ENCODE measurements at places on chromosomes 4 and X.

GRCh38 chrX:10173331-10173900, 16.6 kb downstream of the CLCN4 start:
- DNase-seq = no peak

- DNase-seq = no peak
Measured at GRCh38 chr4:33072298-33073089, 2352.3 kb downstream of the PCDH7 start.

GRCh38 chr4:184306949-184307348, 89.3 kb upstream of the ENPP6 start:
- DNase-seq = no peak

DNA sequence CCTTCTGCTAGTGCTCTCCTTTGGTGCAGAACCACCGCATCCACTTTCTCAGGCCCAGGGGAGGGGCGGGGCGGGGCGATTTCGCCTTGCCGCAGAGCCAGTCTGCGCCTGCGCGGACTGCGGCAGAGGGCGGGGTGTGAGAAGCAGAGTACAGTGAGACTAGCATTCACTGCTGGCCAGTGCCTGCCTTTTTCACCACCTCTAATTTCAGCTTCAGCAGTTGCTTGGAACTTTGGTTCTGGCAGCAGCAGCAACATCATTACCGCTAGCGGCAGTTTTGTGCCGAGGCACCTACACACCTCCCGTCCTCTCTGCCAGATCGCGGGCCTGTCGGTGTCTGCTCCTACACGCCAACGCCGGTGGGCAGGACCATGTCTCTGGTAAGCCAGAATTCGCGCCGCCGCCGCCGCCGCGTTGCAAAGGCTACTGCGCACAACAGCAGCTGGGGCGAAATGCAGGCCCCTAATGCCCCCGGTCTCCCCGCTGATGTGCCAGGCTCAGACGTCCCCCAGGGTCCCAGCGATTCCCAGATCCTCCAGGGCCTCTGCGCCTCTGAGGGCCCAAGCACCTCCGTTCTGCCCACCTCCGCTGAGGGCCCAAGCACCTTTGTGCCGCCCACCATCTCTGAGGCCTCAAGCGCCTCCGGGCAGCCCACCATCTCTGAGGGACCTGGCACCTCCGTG, at the start of gene MAGEE1:
MAGEE1 (plus strand) TSS at position 151 of the 683 bp plus-strand sequence; CDS start at position 372, 221 bp downstream.
- DNase-seq = peak; percentile 25

DNA sequence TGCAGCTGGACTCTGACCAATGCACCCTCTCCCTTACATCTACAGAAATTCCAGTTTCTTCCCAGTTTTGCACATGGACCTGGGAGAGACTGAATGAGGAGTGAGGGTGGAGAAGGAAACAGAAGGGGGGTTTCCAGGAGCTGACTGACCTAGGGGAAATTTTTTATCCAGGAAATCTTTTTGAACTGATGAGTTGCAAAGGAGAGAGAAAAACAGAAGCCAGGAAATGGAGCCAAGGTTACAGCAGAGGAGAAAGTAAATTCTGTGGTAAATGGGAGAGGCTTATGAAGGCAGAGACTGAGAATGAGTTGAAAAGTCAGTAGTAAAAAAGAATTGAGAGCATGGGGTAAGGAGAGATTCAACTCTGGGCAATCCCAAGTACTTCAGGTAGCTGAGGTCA, 192.8 kb downstream of the SMIM20 start:
- no peak for DNase-seq

GRCh38 chr4:99091216-99091575, 2.6 kb upstream of the ADH5 start:
- no peak for DNase-seq

GRCh38 chrX:11733614-11734013, 24.4 kb upstream of the MSL3 start:
- no peak for DNase-seq

- DNase-seq = no peak
Measured at GRCh38 chr4:140626661-140627376, 58.1 kb upstream of the UCP1 start.

DNA sequence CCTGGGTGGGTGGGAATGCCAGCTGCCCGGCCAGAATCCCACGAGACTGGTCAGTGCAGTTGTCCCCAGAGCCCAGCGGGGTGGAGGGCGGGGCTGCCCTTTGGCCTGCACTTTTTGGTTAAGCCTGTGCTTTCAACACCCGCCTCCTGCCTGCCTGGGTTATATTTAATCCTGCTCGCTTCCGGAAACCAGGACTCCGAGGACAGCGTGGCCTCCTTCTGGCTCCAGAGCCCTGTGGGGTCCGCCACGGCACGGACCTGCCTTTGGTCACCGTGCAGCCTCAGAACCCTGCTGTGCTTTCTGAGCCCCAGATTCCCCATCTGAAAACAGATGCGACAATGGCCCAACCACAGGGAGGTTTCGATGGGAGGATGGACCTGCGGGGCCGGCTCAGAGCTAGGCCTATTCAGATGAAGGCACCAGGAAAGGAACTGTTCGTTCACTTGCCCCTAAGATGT, 29.4 kb upstream of the KIAA0232 start:
- DNase-seq = no peak

DNA sequence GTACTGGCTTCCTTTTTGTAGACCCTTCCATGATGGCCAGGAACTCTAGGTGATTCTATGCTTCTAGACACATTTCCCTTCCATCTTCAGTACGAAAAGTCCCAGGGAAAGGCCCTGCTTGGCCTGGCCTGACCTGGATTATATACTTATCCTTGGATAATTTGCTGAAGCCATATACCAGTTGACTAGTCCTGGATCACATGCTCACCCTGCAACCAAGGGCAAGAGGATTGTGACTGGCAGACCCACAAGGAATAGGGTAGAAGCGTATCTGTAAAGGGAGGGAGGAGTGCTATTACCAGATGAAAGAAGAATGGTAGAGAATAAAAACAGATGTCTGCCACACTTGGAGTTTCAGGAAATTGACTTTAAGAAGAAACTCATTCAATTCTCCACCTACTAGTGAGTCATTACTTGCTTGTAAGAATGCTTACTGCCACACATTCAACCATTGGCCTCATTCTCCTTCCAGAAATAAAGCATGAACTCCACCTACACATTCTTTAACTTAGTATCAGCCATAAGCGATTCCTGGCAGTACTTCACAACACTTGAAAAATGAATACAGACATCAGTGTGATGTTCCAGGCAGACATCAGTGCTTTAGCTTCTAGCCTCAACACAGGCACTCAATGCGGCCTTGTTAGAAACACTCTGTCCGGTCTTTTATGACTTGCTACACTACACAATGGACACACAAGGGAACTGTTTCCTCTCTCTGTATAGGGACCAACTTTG, 141.8 kb downstream of the CBR4 start:
- DNase-seq = no peak

DNA sequence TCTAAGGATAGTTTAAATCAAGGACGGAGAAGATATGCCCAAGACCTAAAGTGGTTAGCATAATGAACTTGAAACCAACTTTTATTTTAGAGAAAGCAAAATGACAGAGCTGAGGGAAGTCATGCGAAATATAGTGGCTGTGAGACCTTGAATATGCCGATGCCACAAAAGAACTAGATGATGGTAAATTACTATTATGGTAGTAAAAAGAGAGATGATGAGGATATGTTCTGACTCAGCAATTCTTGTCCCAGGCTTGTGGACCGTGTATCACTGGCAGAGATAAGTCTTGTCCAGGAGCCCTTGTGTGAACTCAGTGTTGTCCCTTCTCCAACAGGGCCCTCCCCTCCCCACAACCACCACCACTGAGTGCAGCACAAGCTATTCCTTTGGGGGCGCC, 1605.6 kb upstream of the TENM3 start:
- no peak for DNase-seq

GRCh38 chrX:23185951-23186350, 148.7 kb upstream of the PTCHD1 start:
- no peak for DNase-seq

- no peak for DNase-seq
Measured at GRCh38 chrX:70694339-70695122, 214.0 kb downstream of the TEX11 start.

GRCh38 chr4:35993606-35994005, 250.7 kb downstream of the ARAP2 start:
- DNase-seq = no peak

GRCh38 chrX:13994536-13995080, 35.1 kb downstream of the GEMIN8 start:
- no peak for DNase-seq

DNA sequence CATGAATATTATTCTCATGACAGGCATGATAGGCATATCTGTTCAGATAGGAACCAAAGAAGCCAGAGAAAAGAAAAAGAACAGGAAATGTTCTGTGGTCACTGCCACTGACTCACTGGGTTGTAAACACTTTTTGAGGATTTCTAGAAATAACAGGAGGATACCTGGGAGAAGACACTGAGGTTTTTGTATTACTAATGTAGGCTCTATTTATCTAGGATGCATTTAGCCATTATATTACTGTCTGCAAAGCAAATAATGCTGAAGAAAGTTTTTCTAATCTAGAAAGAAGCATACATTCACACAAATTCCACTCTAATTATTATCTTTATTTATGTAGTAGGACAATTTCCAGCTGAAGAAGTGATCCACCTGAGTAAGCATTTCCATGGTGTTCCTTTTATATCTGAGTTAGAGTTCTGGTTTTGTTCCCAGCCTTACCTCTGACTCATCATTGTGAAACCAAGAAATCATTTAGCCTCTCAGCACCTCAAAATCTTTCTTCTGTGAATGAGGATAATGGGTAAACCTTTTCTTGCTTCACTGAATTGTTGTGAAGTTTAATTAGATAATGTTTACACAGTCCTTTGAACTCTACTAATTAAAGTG, 40.2 kb upstream of the EPGN start:
- DNase-seq = no peak

- DNase-seq = no peak
Measured at GRCh38 chr4:8855818-8856245, 15.8 kb downstream of the HMX1 start.
